GM13977 (cell line): ENCODE measurements at places on chromosomes 5 and 9.
A peak's percentile ranks its signal among the peaks of the same experiment; 100 is the strongest.

DNA sequence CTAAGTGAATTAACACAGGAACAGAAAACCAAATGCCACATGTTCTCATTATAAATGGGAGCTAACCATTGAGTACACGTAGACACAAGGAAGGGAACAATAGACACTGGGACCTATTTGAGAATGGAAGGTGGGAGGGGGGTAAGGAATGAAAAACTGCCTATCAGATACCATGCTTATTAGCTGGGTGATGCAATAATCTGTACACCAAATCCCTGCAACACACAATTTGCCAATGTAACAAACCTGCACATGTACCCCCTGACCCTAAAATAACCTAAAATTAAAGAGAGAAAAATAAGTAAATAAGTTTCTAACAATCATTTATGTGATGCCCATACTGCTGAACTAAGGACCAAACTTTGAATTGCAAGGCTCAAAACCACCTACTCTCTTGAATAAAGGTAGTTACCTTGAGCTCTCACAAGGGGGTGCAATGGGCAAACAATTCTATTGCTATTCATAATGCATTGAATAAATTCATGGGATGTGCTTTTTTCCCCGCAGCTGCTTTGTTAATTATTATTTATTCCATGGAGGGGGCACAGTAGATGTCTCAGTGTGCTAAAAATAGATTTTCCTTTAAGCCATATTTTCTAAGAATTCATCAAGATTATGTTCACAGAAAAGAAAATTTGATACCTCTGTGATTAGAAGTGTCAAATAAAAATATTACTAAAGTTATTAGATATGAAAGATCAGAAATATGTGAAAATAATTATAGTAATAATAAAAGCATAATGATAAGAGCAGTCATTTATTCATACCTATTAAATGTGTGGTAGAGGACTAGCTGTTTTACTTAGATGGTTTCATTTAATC is 76.2 kb upstream of the PTPN3 start:
- DNase-seq = peak; percentile 45

DNA sequence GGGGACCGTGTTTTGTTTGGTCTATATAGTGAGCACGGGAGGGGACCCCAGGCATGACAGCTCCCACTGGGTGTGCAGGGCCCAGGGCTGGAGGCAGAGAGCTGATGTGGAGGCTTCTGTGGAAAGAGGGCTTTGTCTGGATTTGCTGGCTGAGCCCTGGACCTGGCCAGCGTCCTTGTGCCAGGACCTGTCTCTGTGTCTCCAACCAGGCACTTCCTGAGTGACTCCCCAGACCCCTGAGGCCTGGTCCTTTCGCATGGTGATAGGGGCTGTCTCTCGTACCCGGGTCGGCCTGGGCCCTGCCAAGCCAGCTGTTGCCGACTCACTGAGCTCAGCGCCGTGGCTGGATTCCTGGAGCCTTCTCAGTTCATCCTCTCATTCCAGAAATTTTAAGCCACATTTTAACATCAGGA is 77.6 kb downstream of the ADAMTS2 start:
- DNase-seq = no peak

DNA sequence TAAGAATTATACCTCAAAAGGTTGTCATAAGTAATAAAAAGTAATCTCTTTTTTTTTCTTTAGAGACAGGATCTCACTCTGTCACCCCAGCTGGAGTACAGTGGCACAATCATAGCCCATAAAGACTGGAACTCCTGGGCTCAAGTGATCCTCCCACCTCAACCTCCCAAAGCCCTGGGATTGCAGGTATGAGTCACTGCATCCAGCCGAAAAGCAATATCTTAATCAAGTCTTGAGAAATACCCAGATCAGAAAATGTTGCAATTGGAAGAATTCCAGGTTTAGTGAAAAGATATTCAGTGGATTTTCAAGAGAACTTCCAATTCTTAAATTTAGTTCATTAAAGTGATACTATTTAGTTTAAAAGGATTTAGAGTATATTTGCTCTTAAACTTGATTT is 40.9 kb upstream of the IDNK start:
- DNase-seq = no peak

DNA sequence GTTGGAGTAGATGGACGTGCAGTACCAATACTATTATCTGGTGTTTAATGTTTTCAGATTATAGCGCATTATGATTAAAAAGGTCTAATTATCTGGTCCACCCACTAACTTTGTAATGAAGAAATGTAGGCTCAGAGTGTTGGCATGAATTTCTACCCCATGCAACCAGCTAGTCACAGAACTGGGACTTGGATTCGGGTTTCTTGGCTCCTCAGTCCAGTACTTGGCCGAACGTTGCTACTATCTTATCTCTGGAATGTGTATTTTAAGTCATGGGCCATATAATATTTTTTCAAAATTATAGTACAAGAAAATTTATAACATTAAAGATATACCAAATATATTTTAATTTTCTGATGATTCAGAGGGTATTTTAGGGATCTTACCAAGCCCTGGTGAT is 657.5 kb upstream of the DMAC1 start:
- DNase-seq = no peak

- no peak for DNase-seq
Measured at GRCh38 chr5:144084971-144085370, 85.5 kb downstream of the YIPF5 start.

DNA sequence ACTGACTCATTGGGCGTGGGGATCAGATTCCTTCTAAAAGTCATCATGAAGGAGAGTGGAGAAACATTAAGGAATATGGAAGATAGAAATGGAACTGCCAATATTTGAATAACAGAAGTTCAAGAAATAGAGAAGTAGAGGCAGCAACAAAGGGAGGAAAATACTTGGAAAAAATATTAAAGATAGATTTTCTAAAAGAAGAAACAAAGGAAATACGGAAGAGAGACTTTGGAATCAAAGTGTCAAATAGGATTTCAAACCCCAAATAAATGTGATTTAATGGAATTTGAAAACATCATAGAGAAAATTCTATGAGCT is 605.1 kb upstream of the KLF4 start:
- no peak for DNase-seq

GRCh38 chr5:41809128-41809527 is 61.1 kb downstream of the OXCT1 start:
- DNase-seq = no peak

- DNase-seq = peak; percentile 23
Measured at GRCh38 chr5:119290161-119290569, 65.7 kb upstream of the TNFAIP8 start.

GRCh38 chr5:14071433-14071832 is 71.7 kb upstream of the TRIO start:
- no peak for DNase-seq

- no peak for DNase-seq
Measured at GRCh38 chr9:72786948-72787347, 165.9 kb downstream of the ALDH1A1 start.

DNA sequence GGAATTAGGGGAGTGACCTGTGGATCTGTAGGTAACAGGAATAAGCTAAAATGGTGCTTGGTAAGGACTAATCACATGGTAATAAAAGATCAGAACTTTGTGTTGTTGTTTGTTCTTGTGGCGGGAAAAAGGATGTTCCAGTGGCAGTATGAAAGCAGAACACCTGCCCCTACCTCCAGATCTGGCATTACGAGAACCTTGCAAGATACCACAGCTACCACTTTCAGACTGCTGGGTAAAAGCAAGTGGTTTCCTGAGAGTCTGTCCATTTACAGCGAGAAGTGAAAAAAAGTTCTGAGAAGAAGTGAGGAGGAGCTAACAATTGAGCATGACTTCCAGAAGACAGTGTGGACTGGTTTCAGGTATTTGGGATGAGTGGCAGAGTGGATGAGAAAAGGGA is 252.5 kb downstream of the TLE4 start:
- DNase-seq = no peak

- no peak for DNase-seq
Measured at GRCh38 chr5:1040571-1040970, 32.0 kb downstream of the NKD2 start.

- DNase-seq = no peak
Measured at GRCh38 chr9:105637787-105638395, 24.4 kb upstream of the TAL2 start.

- DNase-seq = no peak
Measured at GRCh38 chr5:140671472-140672125, 1.8 kb downstream of the DND1 start.

GRCh38 chr5:180718810-180719453 is 20.9 kb downstream of the OR2Y1 start:
- DNase-seq = peak; percentile 31

- no peak for DNase-seq
Measured at GRCh38 chr9:23824830-23825591, 1.0 kb downstream of the ELAVL2 start.

DNA sequence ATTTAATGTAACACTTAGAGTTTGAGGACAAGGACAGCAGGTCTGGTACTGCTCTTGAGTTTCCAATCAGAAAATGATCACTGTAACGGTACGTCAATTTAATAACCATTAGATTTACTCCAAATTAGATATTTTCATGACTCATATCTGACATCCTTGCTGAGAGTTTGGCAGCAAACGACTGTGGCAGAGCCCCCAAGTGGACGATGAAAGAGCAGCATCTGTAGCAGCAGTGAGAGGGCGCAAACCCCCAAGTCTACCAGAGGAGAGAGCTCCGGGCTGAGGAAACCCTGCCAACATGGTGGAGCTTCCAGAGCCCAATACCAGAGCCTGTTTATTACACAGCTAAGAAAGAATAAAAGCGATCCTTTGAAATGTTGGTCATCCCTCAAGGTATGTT is 73.2 kb upstream of the EPB41L4A start:
- peak; percentile 60 for DNase-seq

DNA sequence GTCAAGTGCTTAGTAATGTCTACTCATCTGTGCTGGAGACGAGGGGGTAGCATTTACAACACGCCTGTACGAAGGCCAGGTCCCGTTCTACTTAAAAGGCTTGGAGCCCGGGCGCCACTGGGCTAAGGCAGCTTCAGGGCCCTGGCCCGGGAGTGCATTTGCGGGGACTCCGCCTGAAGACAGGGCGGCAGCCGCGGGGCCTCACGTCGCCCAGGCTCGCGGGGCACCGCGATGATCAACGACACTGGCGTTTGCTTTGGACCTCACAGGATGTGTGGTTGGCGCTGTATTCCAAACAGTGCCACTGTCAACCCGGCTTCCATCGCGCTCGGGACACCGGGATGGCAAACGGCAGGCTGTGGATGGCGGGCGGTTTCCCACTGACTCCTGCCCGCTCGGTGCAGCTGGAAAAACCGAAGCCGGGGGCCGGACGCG is 1.1 kb upstream of the TENT4A start:
- DNase-seq = no peak

GRCh38 chr9:78295731-78296130 is 1.2 kb upstream of the PSAT1 start:
- no peak for DNase-seq

DNA sequence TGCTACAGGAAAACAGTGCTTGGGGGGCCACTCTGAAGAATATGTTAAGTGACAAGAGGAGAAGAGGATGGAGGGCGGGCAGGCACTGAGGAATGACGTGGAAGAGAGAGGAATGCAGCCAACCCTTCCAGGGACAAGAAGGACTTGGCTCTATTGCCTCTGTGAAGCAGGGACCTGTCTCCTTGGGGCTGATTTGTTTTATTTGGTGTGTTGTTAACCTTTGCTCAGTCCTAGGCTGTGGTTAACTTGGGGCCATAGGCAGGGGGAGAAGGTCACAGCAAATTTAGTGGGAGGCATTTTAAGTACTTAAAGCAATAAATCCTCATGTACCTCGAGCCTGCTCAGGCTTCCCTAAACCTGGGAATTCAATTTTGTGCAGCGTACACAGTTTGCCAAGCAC is 39.9 kb downstream of the KIF4B start:
- DNase-seq = no peak

- no peak for DNase-seq
Measured at GRCh38 chr9:81720450-81721086, 31.2 kb upstream of the TLE1 start.

- no peak for DNase-seq
Measured at GRCh38 chr5:170469414-170469813, 34.4 kb upstream of the KCNIP1 start.

GRCh38 chr5:154273028-154273617 is 82.6 kb downstream of the GALNT10 start:
- DNase-seq = no peak

- DNase-seq = no peak
Measured at GRCh38 chr9:73979894-73980264, 517.3 kb upstream of the RORB start.

GRCh38 chr5:37810311-37810710 is 29.5 kb downstream of the GDNF start:
- DNase-seq = no peak

GRCh38 chr5:71960195-71960594 is 147.1 kb upstream of the MAP1B start:
- DNase-seq = no peak

DNA sequence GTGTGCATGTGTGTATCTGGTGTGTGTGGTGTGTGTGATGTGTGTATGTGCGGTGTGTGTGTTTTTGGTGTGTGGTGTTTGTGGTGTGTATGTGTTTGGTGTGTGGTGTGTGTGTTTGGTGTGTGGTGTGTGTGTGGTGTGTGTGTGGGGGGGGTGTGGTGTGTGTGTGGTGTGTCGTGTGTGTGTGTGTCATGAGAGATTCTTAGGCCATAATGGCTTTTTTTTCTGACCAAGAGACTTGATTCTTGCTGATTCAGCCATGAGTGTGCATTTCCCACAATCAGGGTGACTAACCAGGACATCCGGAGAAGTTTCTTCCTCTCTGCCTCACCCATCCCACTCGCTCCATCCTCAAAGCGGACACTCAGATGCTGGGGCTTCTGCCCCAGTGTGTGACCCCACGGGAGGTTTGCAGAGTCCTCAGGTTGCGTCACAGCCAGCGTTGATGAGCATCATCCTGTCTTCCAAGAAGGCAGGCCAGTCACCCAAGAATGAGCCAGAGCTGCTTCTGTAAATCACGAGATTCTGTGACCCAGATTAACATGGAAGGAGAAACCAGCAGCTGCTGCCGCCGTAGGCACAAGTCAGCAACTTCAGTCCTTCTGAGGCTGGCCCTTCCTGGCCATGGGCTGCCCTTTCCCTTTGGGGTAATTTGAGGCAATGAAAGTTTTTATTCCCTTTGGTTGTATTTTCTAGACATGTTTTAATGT is 12.5 kb upstream of the CTSL start:
- DNase-seq = no peak
